ENCODE measurements at places on chromosomes 4 and X. TPM values are rescaled to one million over a fixed set of nuclear protein-coding genes. Genes with fewer than 3 reads are reported as not detected.

GRCh38 chr4:89099034-89099433 is 12.3 kb upstream of the TIGD2 start:
- H3K27me3 ChIP-seq, result peaks cover 2% of the 10 kb centered on the region
- no peak overlapping the region for H3K4me3 ChIP-seq
- no peak overlapping the region for H3K27ac ChIP-seq
- DNase-seq, result no peak

DNA sequence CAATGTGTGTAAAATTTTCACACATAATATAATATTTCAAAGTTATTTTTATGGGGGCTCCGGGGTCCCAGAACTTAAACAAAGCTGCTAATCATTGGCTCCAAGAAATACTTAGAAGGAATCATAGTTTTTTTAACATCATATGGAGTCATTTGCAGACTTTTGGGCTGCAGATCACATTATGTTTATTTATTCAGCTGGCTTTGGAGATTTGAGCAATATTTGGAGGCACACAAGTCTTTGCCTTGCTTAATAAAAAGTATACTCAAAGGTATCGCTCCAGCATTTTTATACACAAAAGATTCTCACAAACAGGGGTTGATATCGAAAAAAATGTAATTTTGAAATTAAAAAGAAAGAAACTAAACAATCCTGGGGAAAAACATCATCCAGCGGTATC is 382.5 kb upstream of the TENM3 start:
- H3K4me1 ChIP-seq, result no peaks in the 10 kb centered on the region
- no peaks in the 10 kb centered on the region for H3K27me3 ChIP-seq
- H3K27ac ChIP-seq, result no peak overlapping the region
- H3K4me3 ChIP-seq, result no peak overlapping the region
- no peaks in the 10 kb centered on the region for H3K36me3 ChIP-seq

DNA sequence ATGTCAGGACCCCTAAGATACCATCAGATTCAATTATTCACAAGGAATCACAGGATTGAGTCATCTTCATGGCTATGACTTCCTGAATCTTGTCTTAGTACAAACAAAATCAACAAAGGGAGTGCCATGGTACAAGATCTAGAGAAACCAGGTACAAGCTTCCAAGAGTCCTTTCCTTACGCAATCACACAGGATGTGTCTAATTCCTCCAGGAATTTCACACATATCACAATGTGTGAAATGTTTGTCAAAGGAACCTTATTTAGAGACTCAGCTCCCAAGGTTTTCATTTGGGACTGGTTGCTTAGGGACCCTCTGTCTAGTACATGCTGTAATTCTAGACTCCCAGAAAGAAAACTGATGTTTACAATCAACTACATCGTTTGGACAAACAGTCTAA is 83.0 kb downstream of the MAB21L2 start:
- H3K27ac ChIP-seq, result no peak overlapping the region
- H3K36me3 ChIP-seq, result peaks cover 2% of the 10 kb centered on the region
- no peaks in the 10 kb centered on the region for H3K4me1 ChIP-seq
- no peak for DNase-seq

DNA sequence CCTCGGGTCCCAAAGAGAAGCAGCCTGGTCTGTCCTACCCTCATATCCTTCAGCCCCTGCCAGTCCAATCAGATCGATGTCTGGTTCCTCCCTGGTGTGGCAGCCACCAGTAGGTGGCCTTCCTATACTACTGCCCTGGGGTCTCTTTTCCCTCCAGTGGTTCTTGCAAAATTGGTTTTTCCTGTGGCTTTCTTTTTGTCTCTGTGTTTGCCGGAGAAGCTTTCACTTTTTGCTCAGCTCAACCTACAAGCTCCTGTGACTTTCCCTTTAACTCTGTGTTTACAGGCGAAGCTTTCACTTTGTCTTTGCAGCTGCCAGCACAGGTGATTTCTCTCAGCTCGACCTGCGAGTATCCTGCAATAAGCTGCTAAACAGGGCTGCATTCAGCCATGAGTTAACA is 46.8 kb downstream of the UGT2A3 start:
- no peaks in the 10 kb centered on the region for H3K4me1 ChIP-seq
- H3K36me3 ChIP-seq, result no peaks in the 10 kb centered on the region
- no peak for DNase-seq
- H3K4me3 ChIP-seq, result no peak overlapping the region
- H3K27ac ChIP-seq, result no peak overlapping the region

- H3K4me3 ChIP-seq, result no peak overlapping the region
- H3K4me1 ChIP-seq, result no peaks in the 10 kb centered on the region
- no peaks in the 10 kb centered on the region for H3K36me3 ChIP-seq
- DNase-seq, result no peak
Measured at GRCh38 chr4:59994118-59994517, 1206.0 kb upstream of the ADGRL3 start.

GRCh38 chrX:40632199-40632598 is 9.0 kb downstream of the MPC1L start:
- H3K4me3 ChIP-seq, result no peak overlapping the region
- H3K36me3 ChIP-seq, result peaks cover 83% of the 10 kb centered on the region
- H3K4me1 ChIP-seq, result peaks cover 2% of the 10 kb centered on the region
- no peak overlapping the region for H3K27ac ChIP-seq
- H3K27me3 ChIP-seq, result no peaks in the 10 kb centered on the region
- DNase-seq, result no peak

- no peaks in the 10 kb centered on the region for H3K36me3 ChIP-seq
- H3K27ac ChIP-seq, result no peak overlapping the region
- DNase-seq, result peak; percentile 57
- peaks cover 22% of the 10 kb centered on the region for H3K4me1 ChIP-seq
- H3K27me3 ChIP-seq, result no peaks in the 10 kb centered on the region
- no peak overlapping the region for H3K4me3 ChIP-seq
Measured at GRCh38 chr4:113636438-113636818, 125.1 kb downstream of the CAMK2D start.

DNA sequence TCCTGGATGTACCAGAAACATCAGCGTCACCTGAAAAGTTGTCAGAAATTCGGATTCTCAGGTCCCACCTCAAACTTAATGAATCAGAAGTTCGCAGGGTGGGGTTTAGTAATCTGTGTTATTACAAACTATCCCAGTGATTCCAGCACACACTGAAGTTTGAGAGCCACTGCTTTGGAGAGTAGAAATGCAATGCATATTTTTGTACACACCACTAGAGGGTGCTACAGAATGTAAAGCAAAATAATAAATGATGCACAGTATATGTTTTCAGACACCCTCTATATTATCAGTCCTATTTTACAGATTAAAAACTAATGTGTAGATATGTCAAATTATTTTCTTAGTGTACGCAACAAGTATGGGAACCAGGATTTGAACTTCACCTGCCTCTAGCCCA is 2.4 kb upstream of the MORF4L2 start:
- DNase-seq, result no peak
- H3K27ac ChIP-seq, result no peak overlapping the region
- H3K4me1 ChIP-seq, result no peaks in the 10 kb centered on the region
- no peak overlapping the region for H3K4me3 ChIP-seq
- H3K27me3 ChIP-seq, result no peaks in the 10 kb centered on the region
- peaks cover 9% of the 10 kb centered on the region for H3K36me3 ChIP-seq

- no peaks in the 10 kb centered on the region for H3K36me3 ChIP-seq
- no peaks in the 10 kb centered on the region for H3K27me3 ChIP-seq
- H3K4me3 ChIP-seq, result no peak overlapping the region
- no peaks in the 10 kb centered on the region for H3K4me1 ChIP-seq
Measured at GRCh38 chr4:75821966-75822365, 80.3 kb downstream of the PPEF2 start.

- no peak overlapping the region for H3K27ac ChIP-seq
- no peaks in the 10 kb centered on the region for H3K27me3 ChIP-seq
- no peaks in the 10 kb centered on the region for H3K4me1 ChIP-seq
Measured at GRCh38 chrX:29604381-29604780, 611.0 kb upstream of the MAGEB2 start.

DNA sequence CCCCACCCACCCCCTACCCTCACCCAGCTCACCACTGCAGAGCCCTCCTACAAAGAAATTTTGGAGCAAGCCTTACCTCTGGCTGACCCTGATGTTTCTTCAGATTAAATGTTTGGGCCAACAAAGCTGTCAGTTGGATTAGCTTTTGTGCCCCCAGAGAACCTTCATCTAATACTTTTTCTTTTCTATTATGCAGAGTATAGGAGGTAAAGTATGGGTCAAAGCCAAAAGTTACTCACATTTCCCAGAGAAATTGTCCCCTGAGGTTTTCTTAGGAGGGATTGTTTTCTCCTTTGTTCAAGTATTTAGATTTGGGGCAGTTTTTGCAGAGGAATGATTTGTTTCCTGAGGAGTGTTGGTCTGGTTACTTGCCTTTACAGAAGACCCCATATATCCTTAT is 69.5 kb downstream of the AASDH start:
- no peaks in the 10 kb centered on the region for H3K36me3 ChIP-seq
- no peaks in the 10 kb centered on the region for H3K4me1 ChIP-seq
- no peak overlapping the region for H3K27ac ChIP-seq
- no peak overlapping the region for H3K4me3 ChIP-seq
- H3K27me3 ChIP-seq, result no peaks in the 10 kb centered on the region

The DSPP gene
- total RNA-seq, result not detected

The DCAF8L2 gene
- total RNA-seq, result not detected

The USP17L20 gene
- total RNA-seq, result not detected

The TMEM255A gene
- not detected for total RNA-seq

The VCX2 gene
- not detected for total RNA-seq

All from CD4-positive, alpha-beta T cell (primary cell).